ENCODE measurements at places on chromosomes 11 and 22.

GRCh38 chr11:28323621-28324020, 215.4 kb downstream of the METTL15 start:
- DNase-seq, result no peak

- no peak for DNase-seq
Observed at GRCh38 chr11:18352581-18352980, 30.2 kb downstream of the GTF2H1 start.

GRCh38 chr22:46192210-46192993, 42.1 kb downstream of the PPARA start:
- DNase-seq, result no peak

DNA sequence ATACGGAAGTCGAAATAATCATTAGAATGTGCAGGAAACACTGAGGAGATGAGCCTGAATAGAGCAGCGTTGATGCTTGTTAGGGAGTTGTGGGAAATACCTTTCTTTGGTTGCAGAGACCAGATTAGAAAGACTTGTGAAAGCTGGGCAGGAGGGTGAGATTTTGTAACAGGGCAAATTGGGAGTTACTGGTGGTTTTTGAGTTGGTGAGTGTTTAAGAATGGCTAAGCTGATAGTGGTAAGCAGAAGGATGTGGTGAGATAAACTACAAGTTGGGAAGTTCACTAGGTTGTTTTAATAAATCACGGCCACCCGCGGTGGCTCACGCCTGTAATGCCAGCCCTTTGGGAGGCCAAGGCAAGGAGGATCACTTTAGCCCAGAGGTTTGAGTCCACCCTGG, 34.4 kb downstream of the MCAM start:
- DNase-seq, result no peak

DNA sequence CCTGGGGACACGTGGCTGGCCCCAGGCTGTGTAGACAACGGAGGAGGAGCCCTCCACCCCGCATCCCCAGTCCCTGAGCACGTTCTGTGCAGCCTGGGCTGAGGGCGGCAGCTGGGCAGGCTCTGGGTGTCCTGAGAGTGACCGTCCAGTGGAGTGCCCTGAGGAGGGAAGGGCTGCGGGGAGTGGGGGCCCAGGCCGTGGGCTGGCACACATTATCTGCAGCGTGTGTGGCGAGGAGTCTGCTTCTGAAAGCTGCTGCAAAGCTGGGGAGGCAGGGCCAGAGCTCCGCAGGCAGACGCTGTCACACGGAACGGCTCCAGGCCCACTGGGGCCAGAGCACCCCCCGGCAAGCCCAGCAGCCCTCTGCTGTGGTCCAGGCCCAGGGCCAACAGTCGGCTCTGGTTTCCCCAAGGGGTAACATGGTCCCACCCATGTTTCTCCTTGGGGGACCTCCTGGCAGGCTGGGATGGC, 835 bp upstream of the ANO9 start:
- no peak for DNase-seq

DNA sequence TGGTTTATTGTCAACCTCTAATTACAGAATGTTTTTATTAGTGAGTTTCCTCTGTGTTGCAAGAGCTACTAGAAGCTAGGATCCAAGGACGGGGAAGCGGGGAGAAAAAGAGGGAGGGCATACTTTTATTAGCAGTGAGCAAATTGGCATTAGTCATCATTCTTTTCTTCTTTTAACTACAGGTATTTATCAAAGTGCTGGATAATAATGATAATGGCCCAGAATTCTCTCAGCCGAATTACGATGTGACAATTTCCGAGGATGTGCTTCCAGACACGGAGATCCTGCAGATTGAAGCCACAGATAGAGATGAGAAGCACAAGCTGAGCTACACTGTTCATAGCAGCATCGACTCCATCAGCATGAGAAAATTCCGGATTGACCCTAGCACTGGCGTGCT, 179.7 kb upstream of the MTNR1B start:
- DNase-seq, result no peak

DNA sequence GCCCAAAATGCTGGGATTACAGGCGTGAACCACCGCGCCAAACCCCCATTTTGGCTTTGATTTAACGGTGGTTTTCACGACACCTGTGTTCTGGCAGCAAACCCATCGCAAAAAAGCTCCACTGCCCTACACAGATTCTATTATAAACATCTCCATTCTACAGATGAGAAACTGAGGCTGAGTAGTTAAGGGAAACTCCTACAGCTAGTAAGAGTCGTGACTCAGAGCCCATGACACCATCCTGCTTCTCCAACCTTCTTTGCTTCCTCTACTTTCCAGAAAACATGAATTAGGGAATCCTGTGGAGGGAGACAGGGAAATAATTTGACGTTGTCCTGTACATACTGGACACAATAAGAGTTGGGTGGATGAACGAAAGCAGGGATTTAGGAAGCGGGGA, 429 bp upstream of the SNX15 start:
- DNase-seq, result no peak

DNA sequence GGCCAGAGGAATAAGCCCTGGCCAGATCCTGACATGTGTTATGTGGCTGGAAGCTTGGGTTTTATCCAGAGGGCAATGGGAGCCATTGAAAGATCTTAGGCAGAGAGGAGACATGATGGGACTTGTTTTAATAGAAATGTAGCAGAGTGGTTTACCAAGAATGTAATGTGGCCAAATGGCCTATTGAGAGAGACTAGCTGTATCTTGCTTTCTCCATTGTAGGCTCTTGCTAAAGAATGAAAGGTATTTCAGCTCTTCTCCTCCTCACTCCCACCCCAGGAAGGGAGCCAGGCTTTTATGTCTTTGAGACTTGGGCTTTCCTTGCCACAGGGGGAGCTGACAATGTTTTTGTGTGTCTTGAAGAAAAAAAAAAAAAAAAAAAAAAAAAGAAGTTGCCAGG, 82.3 kb downstream of the TRIM29 start:
- DNase-seq, result no peak

DNA sequence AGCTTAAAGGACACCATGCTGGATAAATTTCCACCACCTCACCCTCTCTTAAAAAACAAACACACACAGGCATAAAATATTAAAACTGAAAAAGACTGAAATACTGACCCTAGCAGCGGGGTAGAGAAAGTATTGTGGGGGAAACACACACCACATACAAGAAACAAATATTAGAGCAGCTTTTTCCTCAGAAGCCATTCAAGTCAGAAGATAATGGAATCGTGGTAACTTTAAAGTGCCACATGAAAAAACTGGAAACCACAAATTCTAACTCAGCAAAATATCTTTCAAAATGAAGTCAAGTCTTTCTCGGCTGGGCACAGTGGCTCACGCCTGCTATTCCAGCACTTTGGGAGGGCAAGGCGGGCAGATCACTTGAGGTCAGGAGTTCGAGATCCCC, 223.2 kb downstream of the DYNC2H1 start:
- no peak for DNase-seq

- DNase-seq, result no peak
Observed at GRCh38 chr11:34335331-34335730, 22.5 kb downstream of the ABTB2 start.

GRCh38 chr11:468493-468892, 18.4 kb downstream of the PTDSS2 start:
- no peak for DNase-seq

- DNase-seq, result no peak
Observed at GRCh38 chr22:46115755-46116490, 34.4 kb upstream of the PPARA start.

DNA sequence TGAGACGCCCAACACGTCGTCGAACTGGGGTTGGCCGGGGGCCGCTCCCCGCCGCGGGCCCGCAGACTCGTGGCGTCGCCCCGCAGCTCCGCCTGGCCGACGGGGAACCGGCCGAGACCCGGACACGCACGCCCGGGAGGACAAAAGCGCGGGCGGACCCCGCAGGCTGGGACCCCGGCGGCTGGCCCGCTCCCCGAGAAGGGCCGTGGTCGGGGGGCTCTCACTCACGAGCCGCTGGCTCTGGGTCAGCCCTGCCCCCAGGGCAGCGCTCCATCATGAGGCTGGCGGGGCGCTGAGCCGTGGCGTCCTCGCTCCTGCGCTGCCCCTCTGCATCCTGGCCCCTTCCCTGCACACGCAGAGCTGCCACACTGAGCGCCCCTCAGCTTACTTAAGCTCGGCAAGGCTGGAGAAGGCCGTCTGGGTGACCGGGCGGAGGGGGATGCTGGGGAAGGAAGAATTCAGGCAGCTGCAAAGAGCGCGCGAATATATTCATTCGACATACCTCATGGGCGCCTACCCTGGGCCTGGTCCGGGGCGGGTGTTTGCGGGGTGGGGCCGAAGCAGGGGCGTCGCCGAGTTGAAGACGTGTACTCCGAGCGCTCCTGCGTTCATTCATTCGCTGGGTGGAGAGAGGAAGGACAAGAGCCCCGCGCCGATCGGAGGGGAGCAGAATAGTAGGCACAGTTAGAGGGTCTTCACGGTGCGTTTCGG, 579 bp upstream of the CYB5R2 start:
- DNase-seq, result peak; percentile 70

GRCh38 chr11:27139742-27140367, 99.2 kb downstream of the BBOX1 start:
- DNase-seq, result no peak

- DNase-seq, result no peak
Observed at GRCh38 chr22:33299245-33299956, 241.2 kb upstream of the SYN3 start.

GRCh38 chr22:41096841-41097240, 4.4 kb downstream of the EP300 start:
- DNase-seq, result no peak

GRCh38 chr11:74325649-74326645, 14.5 kb upstream of the P4HA3 start:
- peak; percentile 82 for DNase-seq

- DNase-seq, result no peak
Observed at GRCh38 chr11:86490582-86490981, 115.9 kb downstream of the CCDC81 start.

DNA sequence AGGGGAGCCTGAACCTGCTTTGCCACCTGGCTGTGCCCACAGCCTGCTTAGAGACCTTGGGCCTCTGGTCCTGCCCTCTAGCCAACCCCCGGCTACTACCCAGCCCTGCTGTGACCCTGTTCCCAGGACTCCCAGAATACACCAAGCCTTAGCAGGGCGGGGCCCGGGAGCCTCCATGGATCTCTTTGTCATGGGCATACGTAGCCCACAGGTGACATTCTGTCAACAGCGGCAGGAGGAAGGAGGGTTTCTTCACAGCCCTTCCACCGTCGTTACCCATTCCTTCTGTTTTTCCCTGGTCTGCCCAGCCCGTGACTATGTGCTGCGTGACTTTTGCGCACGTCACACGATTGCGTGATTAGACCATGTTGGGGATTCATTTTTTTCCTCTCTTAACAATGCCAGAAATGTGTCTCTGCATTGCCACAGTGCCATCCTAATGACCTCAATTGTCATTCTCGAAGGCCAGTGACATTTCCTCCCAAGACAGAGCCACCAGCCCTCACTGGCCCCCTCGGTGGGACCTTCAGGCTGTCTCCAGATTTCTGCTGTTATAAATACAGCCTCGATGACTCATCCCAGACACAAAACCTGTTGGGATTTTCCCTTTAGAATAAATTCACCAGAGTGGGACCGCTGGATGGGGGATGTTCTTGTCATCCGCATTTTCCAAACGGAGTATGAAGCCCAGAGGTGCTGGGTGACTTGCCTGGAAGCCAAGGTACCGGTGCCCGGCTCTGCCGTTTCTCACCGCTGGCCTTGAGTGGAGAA, 9.0 kb downstream of the SYT12 start:
- no peak for DNase-seq

DNA sequence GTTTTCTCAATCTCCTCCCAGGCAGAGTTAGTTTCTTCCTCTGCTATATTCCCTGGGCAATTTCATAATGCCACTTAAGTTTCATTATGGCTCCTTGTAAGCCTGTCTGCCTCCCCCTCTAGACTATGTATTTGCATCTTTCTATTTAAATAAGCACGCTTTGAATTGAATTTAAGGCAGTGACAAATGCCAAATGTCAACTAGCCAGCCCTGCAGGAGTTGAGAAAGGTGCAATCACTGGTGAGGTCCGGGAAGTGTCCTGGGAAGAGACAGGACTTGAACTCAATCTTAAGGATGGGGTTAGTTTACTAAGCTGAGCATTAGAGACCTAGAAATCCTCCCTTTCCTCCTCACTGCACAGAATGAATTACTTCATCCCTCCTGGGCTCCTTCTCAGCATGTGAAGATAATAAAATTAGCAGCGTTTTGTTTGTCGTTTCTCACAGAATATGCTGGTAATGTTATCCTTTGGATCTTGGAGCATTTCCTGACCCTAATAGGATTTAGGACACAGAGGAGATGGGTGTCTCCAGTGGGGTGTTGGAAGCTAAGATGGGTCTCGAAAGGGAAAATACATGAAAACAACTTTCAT, 1.6 kb downstream of the TCP11L1 start:
- DNase-seq, result no peak

GRCh38 chr11:37336401-37336800, 738.4 kb upstream of the RAG2 start:
- no peak for DNase-seq

DNA sequence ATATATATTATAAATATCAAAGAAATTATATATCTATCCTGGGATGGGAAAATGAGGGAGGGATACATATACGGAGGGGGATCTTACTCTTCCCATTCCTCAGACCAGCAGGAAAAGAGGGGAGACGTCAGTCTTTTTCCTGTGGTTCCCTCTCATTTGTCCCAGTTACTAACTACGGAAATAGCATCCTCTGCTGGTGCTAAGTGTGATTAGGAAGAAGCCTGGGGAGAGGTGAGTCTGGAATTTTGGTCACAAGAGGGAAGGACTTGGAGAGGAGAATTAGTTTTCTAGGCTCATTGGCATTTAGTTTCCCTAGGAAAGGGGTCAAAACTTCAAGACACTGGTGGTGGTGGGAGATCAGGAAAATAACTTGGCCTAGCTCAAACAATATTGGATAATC, 11.6 kb downstream of the MED19 start:
- no peak for DNase-seq
